Common myeloid progenitor, CD34-positive (primary cell): ENCODE measurements at places on chromosomes 2 and 18.
A peak's percentile ranks its signal among the peaks of the same experiment; 100 is the strongest.

DNA sequence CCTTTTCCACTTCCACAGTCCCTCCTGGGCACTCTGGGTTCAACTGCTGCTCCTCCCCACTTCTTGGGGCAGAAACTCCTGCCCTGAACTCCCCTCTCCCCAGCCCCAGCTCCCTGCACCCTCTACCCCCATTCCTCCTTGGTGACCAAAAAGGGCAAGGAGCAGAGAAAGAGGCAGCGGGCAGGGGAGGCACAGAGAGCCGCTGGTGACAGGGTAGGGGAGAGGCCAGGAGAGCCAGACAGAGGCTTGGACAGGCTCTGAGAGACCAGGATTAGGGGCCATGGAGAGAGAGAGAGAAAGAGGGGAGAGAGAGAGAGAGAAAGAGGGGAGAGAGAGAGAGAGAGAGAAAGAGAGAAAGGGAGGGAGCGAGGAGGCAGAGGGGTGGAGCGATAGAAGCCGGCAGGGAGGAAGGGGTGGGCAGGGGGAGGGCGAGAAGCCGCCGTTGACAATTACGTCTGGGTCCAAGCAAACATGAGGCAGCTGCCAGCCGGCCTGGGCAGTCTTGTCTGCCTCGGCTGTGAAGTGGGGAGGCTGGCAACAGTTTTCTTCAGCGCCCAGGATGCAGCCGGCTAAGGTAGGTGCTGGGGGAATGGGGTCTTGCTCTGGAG, at the start of gene KCNIP3:
KCNIP3 (plus strand) TSS at position 468 of the 608 bp plus-strand sequence; CDS start at position 560, 92 bp downstream.
- peak; percentile 54 for DNase-seq

DNA sequence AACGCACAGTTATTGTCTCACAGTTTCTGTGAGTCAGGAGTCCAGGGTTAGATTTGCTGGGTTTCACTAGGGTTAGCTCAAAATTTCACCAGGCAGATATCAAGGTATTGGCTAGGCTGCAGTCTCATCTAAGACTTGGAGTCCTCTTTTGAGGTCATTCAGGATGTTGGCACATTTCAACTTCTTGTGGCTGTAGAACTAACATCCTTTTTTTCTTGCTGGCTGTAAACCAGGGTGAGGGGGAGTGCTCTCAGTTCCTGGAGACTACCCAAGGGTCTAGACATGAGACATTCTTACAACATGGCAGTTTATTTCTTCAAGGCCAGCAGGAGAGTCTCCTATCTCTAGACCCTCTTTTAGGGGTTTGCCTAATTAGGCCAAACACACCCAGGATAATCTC, 12.8 kb upstream of the CAVIN2 start:
- no peak for DNase-seq

- DNase-seq: no peak
Measured at GRCh38 chr2:100283724-100284501, 38.4 kb downstream of the LONRF2 start.

- no peak for DNase-seq
Measured at GRCh38 chr2:58562276-58562675, 321.2 kb upstream of the FANCL start.

- DNase-seq: no peak
Measured at GRCh38 chr2:27155069-27155520, 6.3 kb downstream of the TCF23 start.

- no peak for DNase-seq
Measured at GRCh38 chr2:239371726-239372686, 28.8 kb downstream of the HDAC4 start.

DNA sequence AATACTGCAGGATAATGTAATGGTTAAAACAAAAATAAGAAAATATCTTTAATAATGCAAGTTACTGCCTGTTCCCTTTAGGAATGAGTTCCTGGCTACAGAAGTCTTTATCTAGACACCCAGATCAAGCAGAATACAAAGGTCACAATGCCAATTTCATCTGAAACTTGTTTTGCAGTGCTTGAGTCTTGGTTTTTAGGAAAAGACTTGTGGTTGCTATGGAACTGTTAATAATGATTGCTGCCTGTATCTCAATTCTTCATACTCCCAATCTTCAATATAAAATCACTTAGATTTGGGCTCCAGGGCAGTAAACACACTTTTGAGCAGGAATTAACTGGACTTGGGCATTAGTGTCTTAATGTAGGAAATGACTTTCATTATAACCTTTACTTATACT, 14.2 kb downstream of the CAVIN2 start:
- no peak for DNase-seq

DNA sequence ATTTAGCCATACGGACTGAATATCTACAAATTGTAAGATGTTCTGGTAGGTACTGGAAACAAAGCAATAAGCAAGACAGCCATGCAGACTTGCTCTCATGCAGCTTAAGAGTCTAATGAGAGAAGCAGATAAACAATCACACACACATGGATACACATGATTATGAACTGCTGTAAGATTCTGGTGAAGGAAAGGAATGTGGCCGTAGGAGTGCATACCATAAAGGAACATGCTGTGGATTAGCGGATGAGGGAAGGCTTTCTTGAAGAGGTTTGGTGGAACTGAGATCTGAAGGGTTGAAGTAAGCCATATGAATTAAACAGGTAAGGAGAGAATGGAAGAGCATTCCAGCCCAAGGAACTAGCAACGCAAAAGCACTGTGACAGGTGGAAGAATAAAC, 13.8 kb downstream of the CCDC93 start:
- DNase-seq: no peak

DNA sequence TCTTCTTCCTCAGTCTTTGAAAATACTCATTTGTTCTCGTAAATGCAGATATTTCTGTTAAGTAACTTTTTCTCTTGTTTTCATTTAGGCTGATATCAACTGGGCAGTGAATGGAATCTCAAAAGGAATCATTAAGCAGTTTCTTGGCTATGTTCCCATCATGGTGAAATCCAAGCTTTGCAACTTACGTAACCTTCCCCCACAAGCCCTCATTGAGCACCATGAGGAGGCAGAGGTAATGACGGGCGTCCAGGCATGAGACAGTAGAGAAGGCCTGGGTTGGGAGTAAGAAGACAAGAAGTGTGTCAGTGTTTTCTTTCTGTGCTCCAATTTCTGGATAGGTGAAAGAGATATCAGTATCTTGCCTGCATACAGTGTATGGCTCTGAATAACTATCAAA, 5.1 kb downstream of the POLR1B start:
- DNase-seq: no peak

DNA sequence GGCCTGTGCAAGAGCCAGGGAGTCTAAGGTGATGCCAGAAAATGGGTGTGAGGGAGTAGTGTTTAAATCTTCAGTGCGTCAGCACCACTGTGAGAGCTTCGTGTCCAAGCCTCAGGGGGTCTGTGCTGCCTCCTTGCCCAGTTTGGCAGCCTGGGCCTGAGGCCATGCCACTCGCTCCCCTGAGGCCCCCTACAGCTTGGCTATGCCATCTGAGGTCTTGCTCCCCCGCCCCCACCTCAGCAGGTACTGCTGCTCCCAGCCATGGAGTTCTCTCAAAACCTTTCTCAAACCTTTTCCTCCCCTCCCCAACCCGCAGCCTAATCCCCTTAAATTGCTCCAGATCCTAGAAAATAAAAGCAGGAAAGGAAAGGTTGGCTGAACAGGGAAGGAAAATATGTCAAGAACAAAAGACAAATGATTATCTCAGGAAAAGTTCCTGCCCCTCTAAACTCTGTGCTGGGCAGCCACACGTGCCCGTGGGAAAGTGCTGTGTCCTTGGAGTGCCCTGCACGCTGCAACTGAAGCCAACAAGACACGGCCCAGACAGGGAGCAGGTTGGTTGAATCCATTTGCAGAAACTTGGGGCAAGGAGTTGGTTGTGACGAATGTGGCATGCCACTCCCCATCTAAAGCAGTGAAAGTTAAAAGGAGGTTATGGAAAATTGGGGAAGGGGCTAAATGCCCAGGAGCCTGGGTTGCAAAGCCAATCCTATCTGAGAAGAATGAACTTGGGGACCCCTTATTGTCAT, 61.2 kb downstream of the ATOH8 start:
- DNase-seq: no peak

- DNase-seq: peak; percentile 43
Measured at GRCh38 chr18:66638856-66639629, 35.2 kb upstream of the CDH19 start.

- DNase-seq: no peak
Measured at GRCh38 chr18:66219817-66220216, 384.1 kb downstream of the CDH19 start.

DNA sequence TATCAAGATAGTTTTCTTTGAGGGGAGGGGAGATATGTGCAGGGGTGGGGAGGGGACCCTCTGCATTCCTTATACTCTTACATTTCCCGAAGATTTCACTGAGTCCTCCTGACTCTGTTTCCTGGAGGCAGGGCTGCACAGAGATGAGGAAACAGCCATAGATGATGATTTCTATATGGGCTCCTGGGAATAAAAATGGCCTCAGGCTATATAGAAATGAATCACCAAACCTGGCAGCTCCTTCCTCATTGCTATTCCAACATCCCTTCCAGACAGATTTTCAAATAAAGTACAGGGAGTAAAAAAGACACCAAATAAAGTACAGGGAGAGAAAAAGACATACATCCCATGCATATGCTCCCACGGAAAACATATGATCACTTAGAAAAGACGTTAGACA, 474.8 kb upstream of the RAB6C start:
- no peak for DNase-seq

- DNase-seq: no peak
Measured at GRCh38 chr2:215784371-215784783, 229.0 kb downstream of the MREG start.
